Stimulated activated naive CD8-positive, alpha-beta T cell treated with anti-CD3 and anti-CD28 coated beads, Interleukin-15, Interleukin-2, amounts not matched to agents 100 U/mL and 50 U/mL, for 24 hours (primary cell): ENCODE measurements at places on chromosomes 2 and 18.
A peak's percentile ranks its signal among the peaks of the same experiment; 100 is the strongest.

DNA sequence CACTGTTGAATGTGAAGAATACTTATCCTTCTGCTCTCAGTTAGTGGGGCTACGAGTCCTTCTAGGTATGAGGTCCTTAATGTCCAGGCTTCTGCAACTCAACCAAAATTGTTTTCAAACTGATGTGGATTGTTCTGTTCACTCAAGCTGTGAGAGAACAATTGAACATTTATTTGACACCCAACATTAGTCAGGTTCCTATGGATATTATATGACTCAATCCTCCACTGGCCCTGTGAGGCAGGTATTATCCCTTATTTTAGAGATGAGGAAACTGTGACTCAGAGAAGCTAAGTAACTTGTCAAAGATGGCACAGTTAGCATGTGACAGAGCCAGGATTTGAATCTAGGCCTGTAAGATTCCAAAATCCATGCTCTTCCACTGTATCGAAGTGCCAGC, 1.2 kb upstream of the LYG2 start:
- DNase-seq: no peak

DNA sequence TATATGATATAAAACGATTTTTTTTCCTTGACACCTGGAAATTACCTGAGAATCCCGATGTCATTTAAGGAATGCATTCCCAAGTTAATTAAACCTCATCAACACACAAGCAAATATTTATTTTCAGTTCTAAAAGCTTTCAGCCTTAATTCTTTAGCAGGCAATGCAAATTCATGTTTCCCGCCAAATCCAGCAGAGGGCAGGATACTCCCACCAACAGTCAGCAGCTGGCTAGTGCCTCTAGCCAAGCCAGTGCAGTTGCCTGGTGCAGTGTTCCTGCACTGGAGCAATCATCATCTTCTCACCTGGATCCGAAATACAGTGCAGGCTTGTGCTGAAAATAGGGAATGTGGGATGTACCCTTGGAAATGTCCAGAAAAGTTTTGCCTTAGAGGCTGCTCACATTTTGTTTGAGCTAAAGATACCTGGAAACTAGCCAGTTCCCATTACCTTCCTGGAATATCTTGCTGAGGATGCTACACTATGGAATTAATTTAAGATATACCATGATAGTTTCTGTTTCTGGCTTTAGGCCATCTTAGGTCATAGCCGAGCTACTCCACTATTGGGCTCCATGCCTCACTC, 48.4 kb upstream of the CYTIP start:
- peak; percentile 73 for DNase-seq

GRCh38 chr2:147560810-147561535, 283.9 kb upstream of the ACVR2A start:
- DNase-seq: no peak

GRCh38 chr2:185417111-185417510, 321.5 kb upstream of the FSIP2 start:
- no peak for DNase-seq

DNA sequence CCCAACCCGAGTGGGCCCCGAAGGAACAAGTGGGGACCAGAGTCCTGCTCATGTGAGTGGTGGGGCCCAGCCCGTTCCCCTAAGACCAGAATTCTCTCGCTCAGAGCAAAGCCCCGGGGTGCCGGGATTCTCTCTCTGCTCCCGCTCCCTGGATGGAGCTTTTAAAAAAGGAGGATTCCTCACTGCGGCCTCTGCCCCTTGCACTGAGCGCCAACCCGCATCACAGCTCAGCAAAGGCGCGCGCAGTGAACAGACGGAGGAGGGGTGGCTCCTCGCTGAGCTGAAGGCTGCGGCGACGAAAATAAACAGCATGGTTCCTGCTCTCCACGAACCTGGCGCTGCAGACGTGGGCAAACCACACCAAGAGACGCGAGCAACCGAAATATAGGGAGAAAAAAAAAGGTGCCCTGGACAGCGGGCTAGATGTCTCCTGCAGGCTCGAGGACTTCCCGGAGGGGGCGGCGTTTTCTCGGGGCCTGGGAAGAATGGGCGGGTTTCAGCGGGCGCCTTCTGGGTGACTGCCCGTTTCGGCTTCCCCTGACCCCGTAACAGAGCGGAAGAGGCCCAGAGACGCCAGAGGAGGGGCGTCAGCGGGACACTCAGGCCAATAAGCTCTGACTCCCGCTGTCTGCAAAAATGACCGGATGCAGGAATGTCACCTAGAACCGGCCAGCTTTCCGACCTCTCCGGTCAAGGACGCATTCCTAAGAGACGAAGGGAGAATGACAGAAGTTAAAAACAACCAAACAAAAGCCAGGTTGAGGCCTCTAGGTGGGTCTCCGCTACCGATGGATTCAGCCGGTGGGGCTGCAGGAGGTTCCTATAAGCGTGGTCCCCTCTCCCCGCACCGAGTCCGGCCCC, 819 bp upstream of the KLF11 start:
- peak; percentile 42 for DNase-seq

DNA sequence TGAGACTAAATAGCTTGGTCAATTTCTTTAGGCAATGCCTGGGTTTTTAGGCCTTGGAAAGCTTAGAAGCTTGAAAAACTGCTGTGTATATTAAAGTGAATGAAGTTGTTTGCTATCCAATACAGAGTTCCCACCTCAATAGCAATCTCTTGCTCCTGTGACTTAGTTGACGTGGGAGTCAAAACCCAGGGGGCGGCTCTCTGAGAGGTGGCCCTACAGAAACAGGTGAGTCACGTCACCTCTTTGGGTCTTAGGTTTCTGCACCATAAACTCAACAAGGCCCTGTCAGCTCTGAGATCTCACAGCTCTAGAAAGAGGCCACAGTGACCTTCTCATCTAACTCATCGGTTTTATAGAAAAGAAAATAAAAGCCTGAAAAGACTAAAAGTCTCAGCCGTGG, 79.6 kb downstream of the ADD2 start:
- DNase-seq: no peak

GRCh38 chr2:209946539-209946938, 55.9 kb upstream of the RPE start:
- no peak for DNase-seq

DNA sequence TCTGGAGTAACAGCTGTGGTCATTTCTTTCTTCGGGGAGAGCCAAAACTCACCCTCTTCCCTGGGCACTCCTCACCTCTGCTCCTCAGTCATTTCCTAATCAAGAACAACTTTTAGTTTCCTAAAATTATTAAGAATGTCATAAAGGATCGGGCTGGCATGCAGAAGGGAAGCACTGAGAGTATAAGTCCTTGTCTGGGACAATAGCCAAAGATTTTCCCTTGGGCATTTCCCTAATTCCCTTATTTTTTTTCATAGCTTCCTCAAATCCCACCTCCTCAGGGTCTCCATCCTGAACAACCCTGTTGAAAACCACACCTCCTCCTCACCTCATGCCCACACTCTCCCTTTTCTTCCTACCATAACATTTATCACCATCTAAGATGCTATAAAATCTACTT, 115.0 kb downstream of the MREG start:
- no peak for DNase-seq

GRCh38 chr2:70716131-70716743, 51.8 kb downstream of the ADD2 start:
- no peak for DNase-seq

DNA sequence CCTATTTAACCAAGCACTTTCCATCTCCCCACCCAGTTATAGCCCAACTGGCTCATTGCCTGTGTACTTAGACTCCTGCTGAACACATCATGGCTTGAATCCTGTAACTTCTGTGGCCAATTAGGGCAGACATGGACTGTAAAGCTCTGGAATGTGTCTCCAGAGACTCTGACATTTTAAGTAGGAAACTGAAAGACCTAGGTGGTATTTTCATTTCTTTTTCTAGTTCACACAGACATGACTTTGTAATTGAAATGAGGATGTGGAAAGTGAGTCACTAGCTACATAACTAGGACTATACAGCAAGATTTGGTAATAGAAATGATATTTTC, 12.2 kb downstream of the DOK1 start:
- DNase-seq: no peak

GRCh38 chr2:212995920-212996319, 155.5 kb downstream of the IKZF2 start:
- DNase-seq: no peak

DNA sequence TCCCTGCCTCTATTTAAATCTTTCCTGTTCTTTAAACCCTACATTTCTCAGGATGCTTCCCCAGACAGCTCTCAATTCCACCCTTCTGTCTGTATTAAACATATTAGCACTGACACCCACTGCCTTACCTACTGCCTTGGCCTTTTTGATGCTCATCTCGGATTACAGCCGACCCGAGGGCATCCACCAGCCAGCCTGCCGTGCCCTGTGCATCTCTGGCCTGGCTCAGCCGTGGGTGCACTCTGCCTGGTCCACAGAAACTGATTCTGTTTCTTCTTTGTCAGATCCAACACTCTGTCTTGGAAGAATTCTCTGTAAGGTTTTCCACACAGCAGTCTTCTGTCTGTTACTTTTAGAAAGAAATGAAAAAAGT, 27.2 kb downstream of the TANC1 start:
- DNase-seq: no peak

GRCh38 chr18:23634692-23635091, 28.0 kb downstream of the ANKRD29 start:
- DNase-seq: no peak

- DNase-seq: no peak
These were observed 40.0 kb downstream of the COL4A3 start for GRCh38 chr2:227204452-227204851.

- no peak for DNase-seq
These were observed 1.2 kb downstream of the MAT2A start for GRCh38 chr2:85540133-85540648.
